Kidney (tissue), 22 donors: ENCODE measurements at places on chromosomes 4 and X.

- DNase-seq = peak; percentile 48
These were observed 53.1 kb downstream of the CCNI start for GRCh38 chr4:77022560-77023179.

GRCh38 chrX:133948895-133949294, 36.5 kb downstream of the GPC3 start:
- no peak for DNase-seq

- no peak for DNase-seq
These were observed 111.1 kb downstream of the ANK2 start for GRCh38 chr4:113160548-113160947.

DNA sequence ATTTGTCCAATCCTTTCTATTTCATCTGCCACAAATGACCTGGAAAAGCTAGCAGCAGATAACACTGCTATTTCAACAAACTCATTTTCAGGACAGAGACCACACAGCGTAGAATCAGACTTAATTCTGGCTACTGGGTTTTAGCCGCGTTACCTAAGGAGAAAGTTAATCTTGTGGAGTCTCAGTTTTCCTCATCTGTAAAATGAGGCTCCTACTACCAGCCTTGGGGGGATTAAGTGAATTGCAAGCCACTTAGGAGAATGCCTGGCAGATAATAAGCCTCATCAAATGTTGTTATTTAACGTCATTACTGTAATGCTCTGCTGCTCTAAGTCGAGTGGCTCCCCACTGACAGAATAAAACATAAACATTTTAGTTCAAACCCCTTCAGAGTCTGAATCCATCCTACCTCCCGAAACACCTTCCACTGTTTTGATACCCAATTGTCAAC, 1.4 kb downstream of the CCNI start:
- DNase-seq = no peak

GRCh38 chr4:114911111-114911510, 202.3 kb downstream of the NDST4 start:
- no peak for DNase-seq

DNA sequence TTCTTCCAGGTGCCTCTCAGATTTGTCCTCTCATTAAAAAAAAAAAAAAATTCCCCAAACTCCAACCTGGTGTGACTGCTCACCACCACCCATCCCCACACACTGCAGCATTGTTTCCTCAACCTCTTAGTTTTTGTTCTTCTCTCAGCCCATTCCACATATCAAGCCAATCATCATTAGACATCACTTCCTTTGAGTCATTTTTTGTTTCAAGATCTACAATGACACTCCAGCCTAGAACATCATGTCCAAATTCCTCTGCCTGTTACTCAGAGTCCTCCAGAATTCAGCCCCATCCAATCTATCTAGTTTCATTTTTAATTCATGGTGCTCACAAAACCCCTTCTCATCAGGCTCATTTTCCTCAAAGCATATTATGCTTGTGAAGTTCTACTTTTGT, 262.5 kb upstream of the TEX13A start:
- no peak for DNase-seq

- DNase-seq = no peak
These were observed 494 bp downstream of the SPOCK3 start for GRCh38 chr4:167233685-167234315.

- no peak for DNase-seq
These were observed 69.8 kb upstream of the TTC29 start for GRCh38 chr4:147015491-147015890.

GRCh38 chr4:112823156-112823555, 186.2 kb downstream of the LARP7 start:
- DNase-seq = no peak

DNA sequence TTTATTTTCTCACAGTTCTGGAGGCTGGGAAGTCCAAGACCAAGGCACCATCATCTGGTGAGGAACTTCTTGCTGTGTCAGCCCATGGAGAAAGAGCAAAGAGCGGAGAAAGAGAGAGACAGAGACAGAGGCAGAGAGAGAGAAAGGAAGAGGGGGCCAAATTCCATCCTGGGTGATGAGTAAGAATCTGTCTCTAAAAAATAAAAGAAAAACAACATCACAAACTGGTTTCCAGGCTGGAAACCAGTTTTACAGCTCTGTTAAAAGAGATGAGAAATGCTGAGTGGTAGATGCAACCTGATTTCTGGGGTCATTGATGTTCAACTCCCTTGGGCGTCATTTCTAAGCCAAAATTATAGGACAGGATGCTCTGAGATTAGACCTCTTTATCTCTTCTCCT, 72.9 kb downstream of the SHOX start:
- no peak for DNase-seq

DNA sequence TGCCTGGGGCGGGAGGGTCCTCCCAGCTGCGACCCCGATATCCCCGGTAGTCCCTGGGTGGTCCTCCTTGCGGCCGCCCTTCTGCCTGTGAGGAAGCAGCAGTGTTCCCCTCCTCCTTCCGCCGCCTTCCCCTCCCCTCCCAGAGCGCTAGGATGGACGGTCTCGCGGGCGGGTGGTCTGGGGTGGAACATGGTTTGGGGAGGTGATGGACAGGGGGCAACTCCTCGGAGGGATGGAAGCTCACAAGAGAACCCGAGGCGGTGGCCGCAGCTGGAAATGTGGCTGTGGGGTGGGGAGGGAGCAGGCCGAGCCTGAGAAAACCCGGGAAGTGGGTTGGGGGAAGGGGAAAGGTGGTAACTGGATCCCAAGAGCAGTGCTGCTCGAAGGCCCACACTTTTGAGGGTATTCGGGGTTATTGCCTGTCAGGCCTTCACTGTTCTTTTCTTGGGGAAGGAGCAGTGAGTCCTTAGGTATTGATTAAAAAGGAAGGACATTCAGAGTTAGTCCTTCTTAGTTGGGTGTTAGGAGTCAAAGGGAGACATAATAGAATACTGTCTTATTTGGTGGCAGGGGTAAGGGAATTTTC, 581 bp downstream of the UBE2K start:
- peak; percentile 86 for DNase-seq

DNA sequence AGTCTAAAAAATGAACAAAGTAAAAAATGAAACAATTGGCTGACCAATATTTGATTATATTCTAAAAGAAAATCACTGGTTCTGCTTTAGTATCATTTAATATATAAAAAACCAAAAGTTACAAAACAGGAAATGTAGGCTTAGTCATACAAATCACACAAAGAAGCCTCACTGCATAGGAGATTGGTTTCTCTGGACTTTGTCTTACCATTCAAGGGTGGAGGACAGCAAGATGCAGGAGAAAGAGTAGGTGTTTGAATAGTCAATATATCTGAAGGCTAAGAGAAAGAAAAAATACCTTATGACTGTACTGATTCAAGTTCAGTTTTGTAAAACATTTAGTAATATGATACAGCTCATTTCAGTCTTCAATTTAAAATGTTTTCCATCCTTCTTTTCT, 28.6 kb upstream of the TAF9B start:
- no peak for DNase-seq

DNA sequence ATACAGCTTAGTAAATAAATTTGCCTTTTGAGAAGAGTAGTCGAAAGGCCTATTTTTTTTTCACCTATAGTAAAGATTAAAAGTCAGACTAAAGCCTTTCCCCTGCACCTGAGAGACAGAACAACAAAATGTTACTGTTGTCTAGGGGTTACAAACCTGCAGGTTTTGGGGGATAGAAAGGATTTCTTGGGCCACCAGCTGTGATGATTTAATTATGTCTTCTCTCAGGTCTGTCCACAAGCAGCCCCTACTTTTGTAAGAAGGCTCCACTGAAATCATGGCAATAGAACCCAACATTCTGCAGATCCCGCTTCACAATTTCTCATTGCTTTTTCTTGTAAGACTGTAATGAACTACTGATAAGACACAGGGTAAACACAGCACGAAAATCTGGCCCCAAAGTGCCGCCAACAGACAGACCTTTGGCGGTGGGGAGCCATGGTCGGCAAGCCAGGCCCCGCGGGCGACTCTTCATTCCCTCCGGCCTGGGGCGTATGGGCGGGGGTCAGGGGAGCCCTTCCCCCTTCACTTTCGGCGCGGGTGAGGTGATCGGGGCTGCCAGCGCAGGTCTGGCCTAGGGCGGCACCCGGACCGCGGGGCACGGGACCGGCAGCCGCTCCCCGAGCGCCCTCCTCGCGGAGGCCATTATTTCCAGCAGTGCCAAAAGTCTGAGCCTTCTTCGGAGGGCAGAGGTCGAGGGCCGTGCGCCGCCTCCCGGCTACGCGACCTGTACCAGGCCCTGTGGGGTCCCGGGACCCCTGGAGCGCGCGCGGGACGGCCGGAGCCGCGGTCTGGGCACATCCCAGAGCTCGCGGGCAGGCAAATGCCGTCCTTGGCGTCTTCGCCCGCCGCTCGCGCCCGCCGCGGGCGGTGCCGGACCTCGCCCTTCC, 812 bp upstream of the KDM6A start:
- DNase-seq = peak; percentile 89

DNA sequence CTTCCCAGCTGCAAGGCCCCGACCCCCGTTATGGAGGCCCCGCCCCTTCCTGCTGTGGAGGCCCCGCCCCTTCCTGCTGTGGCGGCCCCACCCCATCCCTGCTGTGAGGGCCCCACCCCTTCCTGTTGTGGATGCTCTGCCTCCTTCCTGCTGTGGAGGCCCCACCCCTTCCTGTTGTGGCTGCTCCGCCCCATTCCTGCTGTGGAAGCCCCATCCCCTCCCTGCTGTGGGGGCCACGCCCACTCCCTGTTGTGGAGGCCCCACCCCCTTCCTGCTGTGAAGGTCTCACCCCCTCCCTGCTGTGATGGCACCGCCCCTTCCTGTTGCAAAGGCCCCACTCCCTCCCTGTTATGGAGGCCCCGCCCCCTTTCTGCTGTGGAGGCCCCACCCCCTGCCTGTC, 104.9 kb upstream of the PSAPL1 start:
- no peak for DNase-seq

GRCh38 chr4:175806727-175807126, 5.3 kb downstream of the GPM6A start:
- no peak for DNase-seq

DNA sequence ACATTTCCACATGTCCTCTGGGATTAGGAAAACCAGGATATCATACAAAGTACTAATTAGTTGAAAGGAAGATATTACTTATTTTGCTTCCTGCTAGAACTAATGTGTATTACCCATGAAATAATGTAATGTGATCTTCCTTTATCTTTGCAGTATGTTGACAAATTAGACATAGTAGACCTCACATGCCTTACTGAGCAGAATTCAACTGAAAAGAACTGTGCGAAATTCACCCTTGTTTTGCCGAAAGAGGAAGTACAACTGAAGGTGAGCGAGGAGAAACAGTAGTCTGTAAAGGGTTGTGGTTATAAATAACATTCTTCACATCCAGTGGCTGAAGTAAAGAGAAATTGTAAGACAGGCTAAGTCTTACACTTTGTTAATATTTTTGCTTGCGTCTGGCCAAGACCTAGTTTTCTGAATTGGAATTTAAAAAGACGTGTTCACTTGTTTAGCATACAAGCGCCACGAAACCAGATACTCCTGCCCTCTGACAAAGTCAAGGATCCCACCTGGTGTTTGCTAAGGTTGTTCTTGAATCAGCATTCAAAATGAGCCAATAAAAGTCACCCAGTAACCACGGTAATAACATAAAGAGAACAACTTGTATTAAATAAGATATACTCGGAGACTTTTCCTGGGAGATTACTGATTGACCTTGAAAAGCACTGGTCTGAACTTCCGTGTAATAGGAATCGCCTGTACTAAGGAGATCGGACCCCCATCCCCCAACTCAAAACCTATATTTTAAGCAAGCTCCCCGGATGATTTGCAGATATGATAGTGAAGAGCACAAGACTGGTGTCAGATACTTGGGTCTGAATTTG, 16.9 kb downstream of the STAP1 start:
- DNase-seq = no peak

- DNase-seq = peak; percentile 38
These were observed 163.1 kb downstream of the SMARCA1 start for GRCh38 chrX:129360175-129360574.

- DNase-seq = peak; percentile 31
These were observed 23.2 kb upstream of the MRFAP1 start for GRCh38 chr4:6617246-6617645.

GRCh38 chr4:123093236-123093635, 170.8 kb upstream of the NUDT6 start:
- DNase-seq = no peak

- no peak for DNase-seq
These were observed 71.6 kb upstream of the CLCN4 start for GRCh38 chrX:10085223-10085622.

DNA sequence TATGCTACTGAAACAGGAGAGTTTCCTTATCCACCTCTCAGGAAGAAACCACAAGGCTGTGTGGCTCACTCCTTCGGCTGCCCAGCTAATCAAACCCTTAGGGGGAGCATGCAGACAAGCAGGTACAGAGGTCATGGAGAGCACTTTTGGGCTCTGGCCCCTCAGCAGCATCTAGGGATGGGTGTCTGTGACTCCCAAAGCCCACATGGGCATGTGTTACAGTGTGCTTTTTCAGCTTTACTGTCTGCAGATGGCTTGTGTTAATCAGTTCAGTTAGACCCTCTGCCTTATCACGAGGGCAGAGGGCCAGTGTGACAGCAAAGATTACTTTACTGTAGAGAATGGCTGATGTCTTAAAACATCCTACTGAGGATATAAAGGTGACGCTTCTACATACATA, 447.4 kb downstream of the PCDH10 start:
- no peak for DNase-seq

DNA sequence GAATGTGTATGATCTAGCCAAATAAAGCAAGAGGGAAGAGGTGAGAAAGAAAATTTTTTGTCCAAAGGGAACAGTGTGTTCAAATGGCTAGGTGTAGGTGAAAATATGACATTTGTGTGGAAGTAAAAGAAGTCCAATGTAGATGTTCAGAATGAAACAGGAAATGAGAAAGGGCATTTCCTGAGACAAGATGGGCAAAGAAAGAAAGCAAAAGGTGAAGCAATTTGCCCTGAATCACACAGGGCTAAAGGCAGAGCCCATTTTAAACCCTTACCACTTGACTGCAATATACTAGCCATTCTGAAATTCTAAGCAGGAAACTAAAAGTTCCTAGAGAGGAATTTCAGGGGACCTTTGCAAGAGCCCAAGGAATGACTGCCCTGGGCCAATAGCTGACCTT, 36.0 kb downstream of the CLOCK start:
- no peak for DNase-seq

DNA sequence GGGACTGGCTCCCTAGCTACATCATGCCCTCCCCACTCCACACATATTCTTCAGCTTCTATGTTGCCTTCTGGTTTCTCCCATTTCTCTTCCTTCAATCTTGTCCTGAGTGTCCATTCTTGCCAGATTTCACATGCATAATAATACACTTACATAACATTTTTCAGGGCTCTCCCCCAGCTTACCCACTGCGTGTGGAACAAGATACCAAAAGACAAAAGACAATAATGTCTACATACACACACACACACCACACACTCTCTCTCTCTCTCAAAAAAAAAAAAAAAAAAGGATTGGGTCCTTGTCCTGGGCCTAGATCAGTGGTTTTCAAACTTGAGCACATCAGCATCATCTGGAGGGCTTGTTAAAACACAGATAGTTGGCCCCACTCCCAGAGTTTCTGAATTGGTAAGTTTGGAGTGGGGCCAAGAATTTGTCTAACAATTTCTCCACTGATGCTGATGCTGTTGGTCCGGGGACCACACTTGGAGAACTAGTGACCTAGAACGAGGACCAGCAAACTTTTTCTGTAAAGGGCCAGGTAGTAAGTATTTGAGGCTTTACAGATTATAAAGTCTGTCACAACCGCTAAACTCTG, 6.5 kb upstream of the SMARCA1 start:
- DNase-seq = no peak

- DNase-seq = no peak
These were observed 2.6 kb upstream of the LAS1L start for GRCh38 chrX:65537229-65537628.
